ENCODE measurements at places on chromosomes 16 and 17. TPM values are rescaled to one million over a fixed set of nuclear protein-coding genes. Genes with fewer than 3 reads are reported as not detected.
A peak's percentile ranks its signal among the peaks of the same experiment; 100 is the strongest.

Gene SNTB2
- total RNA-seq, result 21.1 TPM

GRCh38 chr17:63189082-63189481 is 223.0 kb downstream of the TANC2 start:
- DNase-seq, result no peak

Gene HOXB6
- total RNA-seq, result 0.51 TPM

Gene KRT40
- total RNA-seq, result not detected

Gene ZNF688
- total RNA-seq, result 14.5 TPM

GRCh38 chr17:77523540-77523939 is 382.8 kb downstream of the SEC14L1 start:
- no peak for DNase-seq

Gene CD300H
- not detected for total RNA-seq

Gene PRSS33
- total RNA-seq, result 0.46 TPM

GRCh38 chr17:65231662-65232335 is 94.6 kb downstream of the RGS9 start:
- DNase-seq, result peak; percentile 60

- DNase-seq, result no peak
Observed at GRCh38 chr16:80058214-80058613, 457.7 kb upstream of the MAF start.

DNA sequence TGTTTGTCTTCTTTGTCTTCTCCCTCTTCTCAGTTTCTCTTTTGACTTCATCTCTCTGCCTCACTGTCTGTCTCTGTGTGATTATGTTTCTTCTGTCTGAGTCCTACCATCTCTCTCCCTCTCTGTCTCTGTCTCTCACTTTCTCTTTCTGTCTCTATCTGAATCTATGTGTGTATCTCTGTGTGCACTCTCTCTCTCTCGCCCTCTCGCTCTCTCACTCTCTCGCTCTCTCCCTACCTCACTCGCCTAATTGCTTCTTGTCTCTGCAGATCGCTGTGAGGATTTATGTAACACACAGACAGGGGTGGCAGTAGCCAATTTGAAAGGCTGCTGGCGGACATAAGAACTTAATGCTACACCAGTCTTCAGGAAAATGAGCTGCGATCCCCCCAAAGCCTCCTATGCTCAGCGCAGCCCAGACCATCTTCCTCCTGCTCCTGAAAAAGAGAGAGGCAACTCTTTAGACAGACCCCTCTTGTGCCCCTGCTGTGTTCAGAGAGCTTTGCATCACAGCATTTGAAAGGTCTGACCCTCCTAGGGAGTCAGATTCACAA is 140.9 kb downstream of the CCT6B start:
- DNase-seq, result no peak

Gene HOXB5
- total RNA-seq, result not detected

- peak; percentile 16 for DNase-seq
Observed at GRCh38 chr17:5122586-5123342, 6.9 kb downstream of the USP6 start.

GRCh38 chr17:63820963-63821561 is 6.2 kb upstream of the PSMC5 start:
- DNase-seq, result no peak

Gene FOXL1
- total RNA-seq, result not detected

DNA sequence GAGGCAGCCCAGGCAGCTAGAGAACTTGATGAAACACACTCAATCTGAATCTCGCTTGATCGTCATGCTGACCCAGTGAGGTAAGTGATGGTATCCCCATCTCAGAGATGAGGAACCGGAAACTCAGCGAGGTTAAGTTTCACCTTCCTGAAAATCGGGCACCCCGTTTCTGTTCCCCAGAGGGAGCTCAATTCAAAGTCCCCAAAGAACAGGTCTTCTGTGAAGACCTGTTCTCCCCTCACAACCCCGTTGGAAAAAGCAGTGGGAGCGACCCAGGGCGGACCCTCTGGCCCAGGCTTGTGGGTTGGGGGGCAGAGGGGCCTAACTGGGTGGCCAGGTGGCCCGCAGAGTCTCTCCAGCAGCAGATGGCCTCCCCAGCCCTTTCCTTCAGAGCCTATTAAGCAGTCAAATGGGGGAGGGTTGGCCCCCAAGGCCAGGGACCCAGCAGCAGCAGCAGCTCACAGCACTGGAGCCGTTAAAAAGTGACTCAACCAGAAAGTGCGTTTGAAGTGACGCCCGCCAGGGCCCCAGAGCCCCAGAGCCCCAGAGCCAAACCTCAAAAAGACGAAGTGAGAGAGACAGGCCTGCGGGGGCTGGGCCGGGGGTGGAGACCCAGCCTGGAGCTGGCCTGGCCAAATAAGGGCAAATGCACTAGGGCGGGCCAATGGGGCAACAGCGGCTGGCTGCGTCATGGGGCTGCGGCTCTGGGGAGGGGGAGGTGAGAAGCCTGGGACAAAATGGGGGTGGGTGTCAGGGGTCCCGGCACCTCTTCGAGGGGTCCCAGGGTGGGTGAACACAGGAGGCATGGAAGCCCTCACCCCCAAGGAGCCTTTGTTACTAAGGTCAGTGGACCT is 9.2 kb upstream of the TSPOAP1 start:
- DNase-seq, result peak; percentile 95

Gene TEKT3
- 0.50 TPM for total RNA-seq

- DNase-seq, result no peak
Observed at GRCh38 chr17:77973953-77974352, 15.4 kb downstream of the TNRC6C start.

Gene SYNGR3
- total RNA-seq, result 50.9 TPM

DNA sequence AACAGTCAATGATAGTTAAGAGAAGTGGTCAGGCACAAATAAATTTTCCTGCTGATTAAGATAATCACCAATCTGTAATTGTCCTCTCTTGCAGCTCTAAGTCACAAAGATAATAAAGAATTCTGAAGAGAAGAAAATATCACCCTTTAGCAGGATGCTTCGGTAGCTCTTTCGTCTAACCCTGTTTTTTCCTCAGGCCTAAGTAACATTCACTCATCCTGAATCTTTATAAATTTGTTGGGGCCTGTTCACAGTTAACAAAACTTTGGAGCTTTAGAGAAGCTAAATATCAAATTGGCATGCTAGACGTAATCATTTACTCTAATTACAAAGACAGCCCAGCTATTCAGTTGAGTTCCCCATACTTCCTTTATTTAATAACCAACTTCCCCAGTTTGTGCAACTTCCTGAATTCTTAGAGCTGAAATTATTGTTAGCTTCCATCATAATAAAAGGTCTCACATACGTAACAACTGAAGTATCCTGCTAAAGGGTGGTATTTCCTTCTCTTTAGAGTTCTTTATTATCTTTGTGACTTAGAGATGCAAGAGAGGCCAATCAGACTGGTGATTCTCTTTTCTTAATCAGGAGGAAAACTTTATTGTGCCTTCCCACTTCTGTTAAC is 118.6 kb downstream of the TANGO6 start:
- DNase-seq, result no peak

DNA sequence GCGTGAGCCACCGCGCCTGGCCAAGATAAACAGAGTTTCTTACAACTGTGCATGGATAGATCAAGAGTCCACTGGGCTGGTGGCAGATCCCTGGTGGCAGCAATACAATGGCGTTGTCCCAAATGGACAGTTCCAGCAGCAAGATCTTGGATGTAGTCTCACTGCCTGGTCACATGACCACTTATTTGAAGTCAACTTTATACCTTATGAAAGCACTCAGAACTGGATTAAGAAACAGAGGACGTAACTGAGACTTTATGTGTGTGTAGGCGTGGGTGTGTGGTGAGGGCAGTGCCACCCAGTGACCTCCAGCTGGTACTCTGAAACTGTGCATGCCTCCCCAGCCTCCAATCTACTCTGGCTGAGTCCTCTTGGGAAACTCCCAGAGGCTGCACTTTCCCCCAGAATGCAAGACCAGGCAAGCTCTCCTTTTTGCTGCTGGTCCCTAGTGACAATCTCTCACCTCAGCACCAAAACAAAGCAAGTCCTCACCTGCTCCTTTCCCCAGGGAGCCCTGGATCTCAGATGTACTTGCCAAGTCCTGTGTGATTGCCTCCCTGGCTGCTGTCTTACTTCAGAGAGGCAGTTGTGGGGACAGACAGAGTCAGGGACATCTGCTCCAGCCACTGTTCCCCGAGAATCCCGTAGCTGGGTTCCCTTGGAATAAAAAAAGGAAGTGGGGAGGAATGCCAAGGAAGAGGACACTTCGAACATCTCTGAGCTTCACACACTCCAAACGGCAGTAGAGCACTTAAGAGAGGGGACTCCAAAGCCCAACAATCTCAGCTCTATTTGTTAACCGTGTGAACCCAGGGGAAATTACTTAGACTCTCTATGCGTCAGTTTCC is 11.7 kb upstream of the ST6GALNAC2 start:
- no peak for DNase-seq

- no peak for DNase-seq
Observed at GRCh38 chr16:12489357-12489990, 314.2 kb downstream of the CPPED1 start.

GRCh38 chr17:6269478-6269877 is 165.4 kb downstream of the AIPL1 start:
- DNase-seq, result peak; percentile 21

Gene AOC2
- total RNA-seq, result 8.8 TPM

DNA sequence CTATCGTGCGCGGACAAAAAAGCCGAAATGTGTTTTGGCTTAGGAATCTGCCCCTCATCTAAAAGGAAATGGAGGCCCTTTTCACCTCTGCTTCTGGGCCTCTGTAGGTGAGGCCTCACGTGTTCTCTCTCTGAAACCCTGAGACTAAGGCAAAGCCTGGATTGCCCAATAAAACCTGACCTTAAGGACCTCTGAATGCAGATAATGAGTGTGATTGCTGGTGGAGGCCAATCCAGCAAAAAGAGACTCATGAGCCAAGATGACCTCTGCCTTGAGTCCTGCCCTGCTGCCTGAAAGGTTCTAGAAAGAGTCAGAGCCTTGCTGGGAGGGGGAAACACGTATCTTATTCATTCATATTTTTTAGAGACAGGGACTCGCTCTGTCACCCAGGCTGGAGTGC is 44.5 kb upstream of the ABR start:
- DNase-seq, result no peak

DNA sequence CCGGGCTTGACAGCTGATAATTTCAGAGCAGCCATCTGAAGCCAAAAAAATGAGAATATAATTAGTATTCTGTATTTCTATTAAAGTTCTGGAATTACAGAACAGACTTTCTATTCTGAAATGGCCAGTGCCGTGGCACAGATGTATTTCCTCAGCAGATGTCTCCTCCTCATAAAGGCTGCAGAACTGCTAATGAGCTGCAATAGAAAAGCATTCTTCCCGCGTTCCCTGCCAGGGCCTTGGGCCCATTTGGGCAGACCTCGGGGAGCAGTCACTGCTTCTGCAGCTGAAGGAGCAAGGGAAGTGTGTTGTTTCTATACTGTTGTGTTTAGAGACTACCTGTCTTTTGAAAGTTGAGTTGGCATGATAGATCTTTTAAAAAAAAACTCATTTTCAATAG is 152.6 kb upstream of the CACNG5 start:
- DNase-seq, result no peak

GRCh38 chr17:11273596-11273995 is 32.6 kb downstream of the SHISA6 start:
- no peak for DNase-seq

Gene AHSP
- total RNA-seq, result not detected

GRCh38 chr17:60390925-60391470 is 935 bp downstream of the USP32 start:
- DNase-seq, result peak; percentile 37

DNA sequence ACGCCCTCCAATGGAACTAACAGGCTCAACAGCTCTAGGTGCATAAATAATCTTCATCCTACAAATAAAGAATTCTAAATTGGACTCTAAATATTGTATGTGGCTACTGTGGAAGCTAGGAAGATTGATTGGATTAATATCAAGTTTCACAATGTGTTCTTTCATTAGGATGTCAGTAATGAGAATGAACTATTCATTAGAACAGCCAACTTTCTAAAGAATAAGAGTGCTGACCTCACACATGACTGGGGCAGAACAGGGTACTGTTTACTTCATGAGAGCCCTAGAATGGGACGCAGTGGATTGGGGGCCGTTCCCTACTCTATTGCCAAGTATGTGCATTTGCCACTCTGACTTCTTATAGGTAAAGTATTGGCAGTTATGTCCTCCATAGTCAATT is 528.2 kb upstream of the RBFOX1 start:
- DNase-seq, result no peak

GRCh38 chr16:9090101-9090959 is 1.1 kb upstream of the HAPSTR1 start:
- peak; percentile 59 for DNase-seq

Gene ACSM2A
- 0.79 TPM for total RNA-seq

GRCh38 chr17:30848021-30848420 is 16.3 kb downstream of the ATAD5 start:
- DNase-seq, result no peak

Gene ERAL1
- 68.1 TPM for total RNA-seq

DNA sequence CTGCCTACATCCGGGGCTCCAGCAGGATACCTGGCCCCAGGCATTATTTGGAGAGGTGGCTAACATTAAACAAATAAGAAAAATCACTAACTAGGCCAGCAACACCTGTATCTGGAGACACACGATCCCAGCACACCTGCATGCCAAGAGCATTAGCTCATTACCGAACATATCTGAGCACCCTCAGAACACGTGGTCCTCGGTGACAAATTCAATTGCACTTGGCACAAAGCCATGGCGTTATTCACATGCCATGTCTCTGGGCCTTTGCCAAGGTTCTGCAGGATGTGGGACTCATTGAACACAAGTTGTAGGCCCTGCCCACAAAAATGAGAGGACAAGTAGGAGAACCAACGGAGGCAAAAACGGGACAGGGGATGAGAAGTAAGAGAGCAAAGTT is 552.3 kb downstream of the TOX3 start:
- no peak for DNase-seq

Gene PDIA2
- total RNA-seq, result not detected

Gene CNGB1
- total RNA-seq, result not detected

GRCh38 chr16:67647111-67647651 is 2.2 kb downstream of the CARMIL2 start:
- no peak for DNase-seq

DNA sequence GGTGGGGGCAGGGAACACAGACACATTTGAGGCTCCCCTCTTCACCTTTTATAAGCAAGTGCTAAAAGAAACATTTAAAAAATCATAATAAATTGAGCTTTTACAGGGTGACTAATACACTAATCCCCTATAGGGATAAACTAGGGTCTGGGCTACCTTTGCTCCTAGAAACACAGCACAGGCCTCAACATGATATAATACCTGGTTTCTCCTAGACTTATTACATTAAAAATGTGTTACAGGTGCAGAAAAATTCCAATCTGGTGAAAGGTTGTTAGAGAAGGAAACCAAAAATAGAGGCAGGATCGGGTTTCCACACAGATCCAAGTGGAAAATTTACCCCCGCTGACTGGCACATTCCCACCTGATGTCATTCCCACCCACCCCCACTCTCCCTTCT is 124.7 kb upstream of the NOG start:
- DNase-seq, result no peak

DNA sequence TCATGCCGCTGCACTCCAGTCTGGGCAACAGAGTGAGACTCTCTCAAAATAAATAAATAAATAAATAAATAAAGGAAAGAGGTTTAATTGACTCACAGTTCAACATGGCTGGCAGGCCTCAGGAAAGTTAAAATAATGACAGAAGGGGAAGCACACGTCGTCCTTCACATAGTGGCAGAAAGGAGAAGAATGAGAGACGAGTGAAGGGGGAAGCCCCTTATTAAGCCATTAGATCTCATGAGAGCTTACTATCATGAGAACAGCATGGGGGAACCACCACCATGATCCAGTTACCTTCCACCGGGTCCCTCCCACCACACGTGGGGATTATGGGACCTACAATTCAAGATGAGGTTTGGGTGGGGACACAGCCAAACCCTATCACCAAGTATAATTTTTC is 54.5 kb downstream of the PAFAH1B1 start:
- DNase-seq, result no peak
